ENCODE measurements at places on chromosomes 1 and 21. TPM values are rescaled to one million over a fixed set of nuclear protein-coding genes. Genes with fewer than 3 reads are reported as not detected.

- H3K27ac ChIP-seq, result no peak overlapping the region
- H3K36me3 ChIP-seq, result no peaks in the 10 kb centered on the region
- H3K4me3 ChIP-seq, result no peak overlapping the region
Observed at GRCh38 chr1:210217482-210217881, 15.1 kb upstream of the SERTAD4 start.

GRCh38 chr1:157390651-157391050 is 161.7 kb downstream of the FCRL5 start:
- H3K36me3 ChIP-seq, result no peaks in the 10 kb centered on the region
- H3K27ac ChIP-seq, result no peak overlapping the region
- DNase-seq, result no peak
- no peak overlapping the region for H3K4me3 ChIP-seq

GRCh38 chr1:81472387-81472786 is 328.3 kb upstream of the ADGRL2 start:
- DNase-seq, result no peak
- H3K27ac ChIP-seq, result no peak overlapping the region
- no peaks in the 10 kb centered on the region for H3K27me3 ChIP-seq
- no peak overlapping the region for H3K4me3 ChIP-seq
- no peaks in the 10 kb centered on the region for H3K36me3 ChIP-seq

GRCh38 chr1:29077155-29077554 is 46.5 kb downstream of the TMEM200B start:
- H3K36me3 ChIP-seq, result peaks cover 4% of the 10 kb centered on the region
- H3K4me1 ChIP-seq, result no peaks in the 10 kb centered on the region
- no peaks in the 10 kb centered on the region for H3K27me3 ChIP-seq

Gene PKLR
- total RNA-seq, result not detected

DNA sequence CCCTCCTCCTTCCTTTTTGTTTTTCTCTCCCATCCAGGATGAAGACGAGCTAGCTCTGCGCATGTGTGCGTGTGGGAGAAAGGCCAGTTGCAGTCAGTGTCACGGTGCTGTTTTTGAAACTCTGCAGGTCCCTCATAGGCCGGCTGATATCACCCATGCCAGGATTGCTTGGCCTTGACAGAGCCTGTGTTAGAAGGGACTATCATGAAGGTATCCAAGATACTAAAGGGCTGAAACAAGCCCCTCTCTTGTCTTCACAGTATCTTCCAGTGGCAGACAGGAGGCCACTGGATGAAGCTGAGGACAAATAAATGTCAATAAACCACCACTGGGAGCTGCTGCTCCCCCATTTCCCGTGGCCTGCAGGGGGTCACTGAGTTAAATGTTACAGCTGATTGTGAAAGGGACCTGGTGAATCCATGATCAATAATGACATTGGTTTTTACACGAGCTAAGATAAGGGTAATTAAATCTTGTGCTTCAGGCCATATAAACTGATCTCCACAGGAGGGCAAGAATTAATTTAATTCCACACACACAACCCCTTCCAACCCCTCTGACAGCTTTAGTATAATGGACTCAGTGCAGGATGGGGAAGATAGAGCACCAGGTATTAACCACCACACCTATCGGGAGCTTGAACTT is 64.6 kb upstream of the TARBP1 start:
- H3K27me3 ChIP-seq, result no peaks in the 10 kb centered on the region
- no peaks in the 10 kb centered on the region for H3K36me3 ChIP-seq
- H3K4me1 ChIP-seq, result peaks cover 82% of the 10 kb centered on the region
- DNase-seq, result peak; percentile 66

Gene LPAR3
- 16.2 TPM for total RNA-seq

GRCh38 chr1:108961752-108962486 is 1.4 kb downstream of the CLCC1 start:
- H3K4me3 ChIP-seq, result peak overlapping the region; percentile 88
- H3K27me3 ChIP-seq, result no peaks in the 10 kb centered on the region
- H3K36me3 ChIP-seq, result peaks cover 8% of the 10 kb centered on the region
- peak overlapping the region; percentile 99 for H3K27ac ChIP-seq
- peaks cover 41% of the 10 kb centered on the region for H3K4me1 ChIP-seq
- no peak for DNase-seq

- H3K4me1 ChIP-seq, result peaks cover 25% of the 10 kb centered on the region
- H3K4me3 ChIP-seq, result no peak overlapping the region
- H3K27ac ChIP-seq, result peak overlapping the region; percentile 76
Observed at GRCh38 chr1:244139655-244140054, 88.6 kb downstream of the ZBTB18 start.

Gene IQCC
- 0.71 TPM for total RNA-seq

DNA sequence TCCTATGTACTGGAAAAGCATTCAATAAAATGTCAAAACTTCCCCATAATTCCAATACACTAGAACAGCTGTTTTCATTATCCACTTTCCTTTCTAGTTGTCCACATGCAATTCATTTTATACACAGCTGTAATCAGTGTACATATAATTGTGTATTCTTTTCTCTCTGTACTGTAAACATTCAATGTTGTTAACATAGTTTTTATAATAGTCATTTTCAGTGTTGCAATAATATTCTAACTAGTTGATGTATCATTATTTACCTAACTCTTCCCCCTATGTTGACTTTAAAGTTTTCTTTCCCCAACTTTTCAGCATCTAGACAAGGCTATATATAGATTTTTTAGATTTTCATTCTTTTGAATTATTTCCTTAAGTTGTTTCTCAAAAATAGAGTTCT is 44.4 kb downstream of the DIPK1A start:
- no peaks in the 10 kb centered on the region for H3K4me1 ChIP-seq
- no peaks in the 10 kb centered on the region for H3K27me3 ChIP-seq
- no peak for DNase-seq

DNA sequence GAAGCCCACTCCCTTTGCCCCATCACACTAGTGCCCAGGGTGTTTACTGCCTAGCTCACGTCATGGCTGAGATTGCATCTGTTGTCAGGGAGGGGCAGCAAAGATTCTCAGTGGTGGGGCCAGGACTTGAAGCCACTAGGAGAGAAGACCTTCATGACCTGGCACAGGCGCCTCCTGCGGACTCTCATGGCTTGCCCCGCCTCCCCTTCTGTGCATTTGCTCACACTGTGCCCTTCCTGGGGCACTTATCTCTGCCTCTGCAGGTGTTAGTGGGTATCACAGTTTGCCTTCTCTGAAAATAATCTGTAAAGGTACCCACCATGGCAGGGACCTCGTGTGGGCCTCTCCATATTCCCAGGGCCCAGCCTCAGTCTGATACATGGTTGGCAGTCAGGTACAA is 20.1 kb downstream of the PTPRU start:
- no peak for DNase-seq
- no peak overlapping the region for H3K27ac ChIP-seq
- H3K27me3 ChIP-seq, result peaks cover 34% of the 10 kb centered on the region
- H3K4me1 ChIP-seq, result peaks cover 18% of the 10 kb centered on the region
- H3K36me3 ChIP-seq, result no peaks in the 10 kb centered on the region

- H3K27ac ChIP-seq, result no peak overlapping the region
- H3K36me3 ChIP-seq, result no peaks in the 10 kb centered on the region
- DNase-seq, result no peak
- no peaks in the 10 kb centered on the region for H3K4me1 ChIP-seq
Observed at GRCh38 chr1:17717594-17718535, 37.3 kb upstream of the ACTL8 start.

Gene FCRL6
- 0.33 TPM for total RNA-seq

Gene PTGFR
- 0.44 TPM for total RNA-seq

All from left ventricle myocardium inferior (tissue), 1 donor.